H1 (cell line): ENCODE measurements at places on chromosomes 6 and 20. TPM values are rescaled to one million over a fixed set of nuclear protein-coding genes. Genes with fewer than 3 reads are reported as not detected.

The C4A gene
- total RNA-seq: 0.48 and 2.4 TPM in 2 replicates

The EDN3 gene
- total RNA-seq: 0.17 and 0.63 TPM in 2 replicates

- no peak for DNase-seq
These were observed 13.1 kb upstream of the ZSCAN9 start for GRCh38 chr6:28211840-28212509.

GRCh38 chr6:148612043-148612442 lies 134.8 kb upstream of the UST start:
- no peak for DNase-seq

GRCh38 chr6:52391599-52391998 lies 28.5 kb upstream of the EFHC1 start:
- DNase-seq: no peak

DNA sequence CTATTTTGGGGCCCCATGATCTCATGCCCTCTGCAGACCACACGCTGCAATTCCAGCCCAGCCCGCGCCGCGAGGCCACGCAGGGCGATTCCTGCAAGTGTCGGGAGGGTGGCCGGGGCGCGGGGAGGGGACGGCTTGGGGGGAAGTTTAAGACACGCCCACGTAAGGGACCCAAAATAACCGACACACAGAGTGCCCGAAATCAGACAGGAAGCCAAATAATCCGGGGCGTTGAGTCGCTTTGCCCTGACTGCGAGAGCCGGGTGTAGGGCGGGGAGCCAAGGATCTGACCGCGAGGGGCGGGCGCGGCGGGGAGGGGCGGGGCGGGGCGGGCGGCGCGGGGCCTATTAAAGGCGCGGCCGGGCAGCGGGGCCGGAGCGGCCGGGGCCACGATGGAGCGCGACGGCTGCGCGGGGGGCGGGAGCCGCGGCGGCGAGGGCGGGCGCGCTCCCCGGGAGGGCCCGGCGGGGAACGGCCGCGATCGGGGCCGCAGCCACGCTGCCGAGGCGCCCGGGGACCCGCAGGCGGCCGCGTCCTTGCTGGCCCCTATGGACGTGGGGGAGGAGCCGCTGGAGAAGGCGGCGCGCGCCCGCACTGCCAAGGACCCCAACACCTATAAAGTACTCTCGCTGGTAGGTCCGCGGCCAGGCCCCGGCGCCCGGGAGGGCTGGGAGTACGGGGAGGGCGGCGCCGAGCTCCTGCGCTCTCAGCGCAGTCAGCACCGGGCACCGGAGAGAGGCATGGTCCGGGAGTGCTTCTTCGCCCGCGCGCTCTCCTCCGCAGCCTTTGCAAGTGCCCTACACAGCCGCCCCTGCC lies at the start of gene ENPP1:
Gene ENPP1 (plus strand): TSS at position 377 of the 816 bp plus-strand sequence. CDS start 16 bp downstream, at position 393.
- DNase-seq: no peak

DNA sequence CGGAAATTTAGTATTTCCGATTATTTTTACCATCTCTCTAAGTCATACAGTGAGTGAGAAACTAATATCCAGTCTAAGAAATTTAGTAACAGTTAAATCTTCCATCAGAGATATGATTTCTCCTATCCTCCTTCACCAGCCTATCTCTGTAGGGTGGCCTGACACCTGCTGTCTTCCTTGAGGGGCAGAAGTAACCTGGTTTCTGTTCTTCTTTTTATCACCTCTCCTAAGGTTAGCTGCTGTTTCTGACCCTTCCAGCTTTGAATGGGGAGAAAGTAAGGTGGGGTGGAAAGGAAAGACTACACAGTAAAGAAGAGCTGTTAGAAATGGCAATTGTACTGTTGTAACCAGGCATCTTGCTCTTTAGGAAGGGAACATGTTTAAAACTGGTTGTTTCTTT lies 447.7 kb downstream of the PHF3 start:
- no peak for DNase-seq

DNA sequence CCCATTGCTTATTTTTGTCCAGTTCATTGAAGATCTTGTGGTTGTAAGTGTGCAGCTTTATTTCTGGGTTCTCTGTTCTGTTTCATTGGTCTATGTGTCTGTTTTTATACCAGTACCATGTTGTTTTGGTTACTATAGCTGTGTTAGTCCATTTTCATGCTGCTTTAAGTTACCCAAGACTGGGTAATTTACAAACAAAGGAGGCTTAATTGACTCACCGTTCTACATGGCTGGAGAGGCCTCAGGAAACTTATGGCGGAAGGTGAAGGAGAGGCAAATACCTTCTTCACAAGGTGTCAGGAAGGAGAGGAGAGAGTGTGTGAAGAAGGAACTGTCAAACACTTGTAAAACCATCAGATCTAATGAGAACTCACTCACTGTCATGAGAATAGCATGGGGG lies 29.9 kb upstream of the FERMT1 start:
- no peak for DNase-seq

- no peak for DNase-seq
These were observed 312.8 kb upstream of the SULF2 start for GRCh38 chr20:48098099-48098498.
